ENCODE measurements at places on chromosomes 1 and 21.

DNA sequence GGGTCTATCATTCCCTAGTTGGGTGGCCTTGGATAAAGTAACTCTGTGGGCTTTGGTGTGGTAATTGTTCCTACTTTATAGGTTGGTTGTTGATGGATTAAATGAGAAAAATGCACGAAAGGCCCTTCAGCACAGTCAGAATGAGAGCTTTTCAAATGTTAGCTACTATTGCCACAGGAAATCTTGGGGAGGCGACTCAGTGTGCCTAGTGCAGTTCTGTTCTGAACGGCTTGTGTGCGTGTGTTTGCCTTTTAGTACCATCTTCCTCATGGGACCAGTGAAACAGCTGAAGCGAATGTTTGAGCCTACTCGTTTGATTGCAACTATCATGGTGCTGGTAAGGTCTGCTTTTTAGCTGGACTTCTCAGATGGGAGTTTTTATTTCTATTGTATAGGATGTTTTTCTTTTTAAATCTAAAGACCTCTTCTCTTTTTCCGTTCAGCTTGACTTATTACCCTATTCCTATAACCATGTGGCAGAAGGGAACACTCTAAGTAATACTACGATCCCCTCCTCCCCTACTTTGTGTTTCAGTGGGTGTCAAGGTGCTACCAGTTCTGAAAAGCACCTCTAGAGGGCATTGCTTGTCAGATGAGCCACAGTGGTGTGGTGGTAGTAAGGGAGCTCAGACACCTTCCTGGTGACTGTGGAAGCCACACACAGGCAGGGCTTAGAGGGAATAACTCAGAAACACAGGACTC lies 9.2 kb downstream of the SFT2D2 start:
- H3K4me3 ChIP-seq, result no peak overlapping the region
- no peak overlapping the region for H3K27ac ChIP-seq
- H3K4me1 ChIP-seq, result peaks cover 22% of the 10 kb centered on the region

GRCh38 chr21:17930093-17930492 lies 110.9 kb upstream of the C21orf91 start:
- DNase-seq, result no peak
- no peaks in the 10 kb centered on the region for H3K27me3 ChIP-seq
- no peak overlapping the region for H3K4me3 ChIP-seq
- H3K27ac ChIP-seq, result no peak overlapping the region
- peaks cover 3% of the 10 kb centered on the region for H3K4me1 ChIP-seq
- H3K36me3 ChIP-seq, result no peaks in the 10 kb centered on the region

GRCh38 chr1:81803431-81804110 lies 2.8 kb downstream of the ADGRL2 start:
- H3K4me1 ChIP-seq, result no peaks in the 10 kb centered on the region
- H3K27ac ChIP-seq, result no peak overlapping the region
- H3K36me3 ChIP-seq, result no peaks in the 10 kb centered on the region
- DNase-seq, result no peak

GRCh38 chr21:16535626-16536025 lies 805.8 kb downstream of the USP25 start:
- H3K4me3 ChIP-seq, result no peak overlapping the region
- H3K36me3 ChIP-seq, result no peaks in the 10 kb centered on the region
- H3K4me1 ChIP-seq, result no peaks in the 10 kb centered on the region

DNA sequence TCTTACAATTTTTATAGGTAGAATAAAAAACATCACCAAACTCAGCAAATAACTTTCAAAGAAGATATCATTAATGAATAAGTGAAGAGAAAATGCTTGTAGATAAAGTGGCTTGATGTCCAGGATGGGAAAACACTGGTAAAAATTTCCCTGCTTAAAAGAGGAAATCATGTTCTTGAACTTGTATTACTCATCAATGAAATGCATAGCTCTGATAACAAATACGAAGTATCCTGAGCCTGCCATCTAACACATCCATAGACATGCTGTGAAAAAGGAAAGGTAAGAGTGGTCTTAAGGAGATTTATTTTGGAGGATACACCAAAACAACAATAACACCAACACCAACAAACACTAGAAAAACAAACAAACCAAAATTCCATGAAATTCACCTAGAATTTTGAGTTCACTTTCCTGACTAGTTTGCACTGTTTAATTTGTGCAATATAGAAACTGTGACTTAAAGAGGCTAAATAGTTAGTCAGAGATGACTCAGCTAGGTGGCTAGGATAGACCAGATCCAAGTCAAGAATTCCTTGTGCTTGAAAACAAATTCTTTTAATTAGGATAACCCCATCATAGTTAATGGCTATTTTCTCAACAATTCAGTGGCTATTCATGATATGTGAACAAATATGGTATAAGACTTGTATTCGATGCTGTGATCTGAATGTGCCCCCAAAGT lies 179.8 kb upstream of the KCNK2 start:
- H3K27me3 ChIP-seq, result no peaks in the 10 kb centered on the region
- no peak overlapping the region for H3K4me3 ChIP-seq
- DNase-seq, result no peak
- H3K36me3 ChIP-seq, result no peaks in the 10 kb centered on the region

DNA sequence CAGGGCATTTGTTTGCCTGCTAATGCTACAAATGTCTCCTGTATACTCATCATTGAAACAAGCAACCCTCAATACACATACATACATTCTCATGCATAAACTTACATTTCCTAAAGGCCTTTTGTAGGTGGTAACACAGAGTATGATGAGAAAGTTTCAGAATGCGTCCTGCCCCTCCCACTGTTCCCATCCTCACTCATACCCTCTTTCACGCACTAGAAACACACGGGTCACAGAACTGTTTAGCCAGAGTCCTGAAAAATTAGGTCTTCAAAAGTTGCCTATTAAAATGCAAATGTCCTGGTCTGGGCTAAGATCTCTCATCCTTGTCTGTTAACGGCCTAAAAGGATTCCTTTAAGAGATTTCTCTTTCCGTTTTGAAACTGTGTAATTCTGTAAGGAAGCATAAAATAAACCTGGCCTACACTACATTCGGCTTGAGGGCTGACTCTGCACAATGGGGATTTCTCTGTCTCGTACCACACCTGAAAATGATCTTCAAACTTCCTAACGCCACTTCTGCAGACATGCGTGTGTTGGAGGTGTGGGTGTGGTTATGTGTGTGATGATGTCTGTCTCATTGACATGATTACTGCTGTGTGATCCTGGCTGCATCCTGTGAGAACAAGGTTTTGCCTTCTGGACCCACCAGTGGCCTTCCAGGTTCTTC lies 5.3 kb upstream of the FCER1A start:
- no peaks in the 10 kb centered on the region for H3K4me1 ChIP-seq
- DNase-seq, result no peak
- no peaks in the 10 kb centered on the region for H3K36me3 ChIP-seq
- H3K27ac ChIP-seq, result no peak overlapping the region
- H3K27me3 ChIP-seq, result no peaks in the 10 kb centered on the region

DNA sequence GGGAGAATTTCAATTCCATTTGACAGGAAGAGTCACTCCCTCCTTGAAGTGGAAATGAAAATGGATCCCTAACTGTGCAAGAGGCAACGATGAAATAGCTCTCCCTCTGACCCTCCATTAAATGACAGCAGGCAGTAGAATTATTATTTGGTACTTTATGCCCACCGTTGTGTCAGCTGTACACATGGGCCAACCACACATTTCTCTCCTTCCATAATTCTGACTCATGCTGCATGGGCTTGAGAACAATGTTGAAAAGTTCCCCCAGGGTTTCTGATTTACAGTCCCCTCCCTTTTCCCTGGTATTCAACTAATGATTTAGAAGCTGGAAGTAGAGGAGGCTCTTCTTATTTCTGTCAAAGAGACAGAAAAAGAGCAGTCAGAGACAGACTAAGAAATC lies 103.5 kb downstream of the RGS7 start:
- no peaks in the 10 kb centered on the region for H3K36me3 ChIP-seq
- no peaks in the 10 kb centered on the region for H3K27me3 ChIP-seq
- no peak overlapping the region for H3K27ac ChIP-seq
- no peak for DNase-seq

DNA sequence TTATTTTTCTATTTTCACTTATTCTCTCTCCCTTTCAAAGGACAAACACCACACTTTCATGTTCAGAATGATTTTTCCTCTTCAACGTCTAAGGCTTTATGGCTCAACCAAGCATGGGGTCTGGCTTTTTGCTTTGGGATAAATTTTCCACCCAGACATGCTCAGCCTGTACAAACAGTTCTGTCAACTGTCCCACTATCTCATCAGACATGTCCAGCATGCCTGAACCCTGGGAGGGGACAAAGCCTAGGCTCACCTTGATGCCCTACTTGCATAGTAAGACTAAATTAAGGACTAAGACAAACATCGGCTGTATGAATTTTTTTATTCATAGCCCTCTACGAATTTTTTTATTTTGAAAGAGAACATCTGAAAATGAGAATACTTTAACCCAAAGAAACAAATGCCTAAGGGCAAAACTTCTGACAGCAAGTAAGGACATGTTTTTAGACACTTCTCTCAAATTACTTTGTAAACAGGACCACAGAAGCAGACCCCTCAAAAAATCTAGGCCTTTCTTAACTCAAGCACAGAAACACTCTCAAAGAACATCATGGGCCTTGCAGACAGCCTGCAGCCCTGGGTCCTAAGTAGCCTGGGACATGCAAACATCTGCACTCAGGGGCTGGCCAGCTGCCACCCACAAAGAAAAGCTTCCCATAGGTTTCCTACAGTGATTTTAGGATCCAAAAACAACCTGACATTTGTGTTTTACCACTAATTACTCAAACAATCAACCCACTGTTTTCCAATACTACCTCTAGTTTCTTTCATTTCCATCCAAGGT lies 72.3 kb upstream of the PALMD start:
- H3K27me3 ChIP-seq, result no peaks in the 10 kb centered on the region
- DNase-seq, result no peak
- no peaks in the 10 kb centered on the region for H3K36me3 ChIP-seq
- H3K4me1 ChIP-seq, result no peaks in the 10 kb centered on the region

- H3K4me1 ChIP-seq, result peaks cover 17% of the 10 kb centered on the region
- no peak for DNase-seq
These were observed 619 bp upstream of the ZBTB8B start for GRCh38 chr1:32464191-32464715.

DNA sequence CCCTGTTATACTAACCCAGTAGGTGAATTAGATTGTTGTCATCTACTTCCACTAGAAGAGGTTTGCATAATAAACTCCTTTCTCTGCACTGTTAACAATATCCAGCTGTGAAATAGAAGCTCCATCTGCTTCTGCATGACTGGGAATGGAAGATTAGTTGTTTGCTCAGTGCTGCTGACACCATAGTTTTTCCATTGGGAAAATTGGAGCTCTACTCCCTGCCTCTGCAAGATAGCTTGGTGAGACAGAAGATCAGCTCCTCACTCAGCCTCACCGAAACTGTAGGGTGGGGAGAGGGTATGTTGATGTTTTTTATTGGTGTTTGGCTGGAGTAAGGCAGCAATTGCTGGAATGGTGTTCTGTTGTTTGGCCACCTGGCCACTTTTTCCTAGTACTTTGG lies 331.6 kb upstream of the ADAMTS5 start:
- no peak overlapping the region for H3K4me3 ChIP-seq
- DNase-seq, result no peak
- H3K36me3 ChIP-seq, result no peaks in the 10 kb centered on the region
- H3K4me1 ChIP-seq, result no peaks in the 10 kb centered on the region

GRCh38 chr1:17307946-17308345 lies at the start of gene PADI4:
Gene PADI4, plus strand, starts transcription at chr1:17308197. Its CDS starts 26 bp downstream, at chr1:17308223.
- peaks cover 2% of the 10 kb centered on the region for H3K27me3 ChIP-seq
- DNase-seq, result no peak

GRCh38 chr1:29878501-29878900 lies 642.2 kb downstream of the PTPRU start:
- no peaks in the 10 kb centered on the region for H3K4me1 ChIP-seq
- H3K27ac ChIP-seq, result no peak overlapping the region
- H3K36me3 ChIP-seq, result no peaks in the 10 kb centered on the region

DNA sequence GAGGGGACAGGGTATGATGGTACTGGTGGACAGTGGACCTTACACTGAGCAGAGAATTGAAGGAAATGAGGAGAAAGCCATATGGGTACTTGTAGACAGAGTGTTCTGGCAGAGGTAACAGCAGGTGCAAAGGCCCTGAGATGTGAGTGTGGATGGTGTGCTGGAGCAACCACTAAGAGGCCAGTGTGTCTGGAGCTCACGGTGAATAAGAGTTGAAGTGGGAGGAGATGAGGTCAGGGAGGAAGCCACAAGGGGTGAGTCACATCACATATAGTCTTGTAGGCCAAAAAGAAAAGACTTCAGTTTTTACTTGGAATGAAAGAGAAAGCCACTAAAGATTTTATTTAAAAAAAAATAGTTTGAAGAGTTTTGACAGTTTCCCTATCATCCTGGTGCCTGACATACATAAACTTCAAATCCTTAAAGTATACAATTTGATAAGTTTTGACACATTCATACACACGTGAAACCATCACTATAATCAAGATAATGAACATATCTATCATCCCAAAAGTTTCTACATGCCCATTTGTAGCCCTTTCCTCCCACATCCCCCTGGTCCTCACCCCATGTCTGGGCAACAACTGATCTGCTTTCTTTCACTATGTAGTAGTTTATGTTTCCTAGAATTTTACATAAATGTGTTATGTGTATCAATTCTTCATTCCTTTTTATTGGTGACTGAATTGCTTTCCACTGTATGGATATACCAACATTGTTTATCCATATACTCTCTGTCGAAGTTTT lies 148.4 kb downstream of the GPATCH2 start:
- no peaks in the 10 kb centered on the region for H3K4me1 ChIP-seq
- H3K27me3 ChIP-seq, result no peaks in the 10 kb centered on the region
- H3K27ac ChIP-seq, result no peak overlapping the region
- H3K4me3 ChIP-seq, result no peak overlapping the region
- DNase-seq, result no peak
- no peaks in the 10 kb centered on the region for H3K36me3 ChIP-seq

DNA sequence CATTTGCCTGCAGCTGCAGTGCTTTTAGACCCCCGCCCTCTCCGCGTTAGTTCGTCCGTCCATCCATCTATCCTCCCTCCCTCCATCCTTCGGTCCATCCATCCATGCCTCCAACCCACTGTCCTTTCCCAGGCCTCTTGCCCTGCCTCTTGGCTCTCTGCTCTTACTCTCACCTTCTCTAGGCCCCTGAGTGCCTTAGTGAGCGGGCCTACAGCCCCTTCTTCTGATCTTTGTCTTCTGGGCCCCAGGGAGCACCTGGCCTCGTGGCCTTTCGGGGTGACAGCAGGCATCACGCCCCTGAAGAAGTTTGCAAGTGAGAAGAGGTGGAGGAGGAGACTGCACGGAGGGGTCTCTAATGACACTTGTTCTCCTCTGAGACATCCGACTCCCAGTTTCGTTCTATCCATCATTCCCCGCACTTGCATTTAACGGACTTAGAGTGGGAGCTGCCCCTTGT lies 842 bp downstream of the ATXN7L2 start:
- H3K36me3 ChIP-seq, result peaks cover 10% of the 10 kb centered on the region
- peak overlapping the region; percentile 76 for H3K4me3 ChIP-seq
- peaks cover 21% of the 10 kb centered on the region for H3K4me1 ChIP-seq
- H3K27ac ChIP-seq, result no peak overlapping the region
- H3K27me3 ChIP-seq, result no peaks in the 10 kb centered on the region
- no peak for DNase-seq

- H3K4me3 ChIP-seq, result no peak overlapping the region
- H3K27ac ChIP-seq, result no peak overlapping the region
- no peaks in the 10 kb centered on the region for H3K27me3 ChIP-seq
- H3K36me3 ChIP-seq, result no peaks in the 10 kb centered on the region
- H3K4me1 ChIP-seq, result no peaks in the 10 kb centered on the region
These were observed 359.8 kb downstream of the DUSP10 start for GRCh38 chr1:221381910-221382623.

GRCh38 chr1:86335916-86336315 lies 60.2 kb downstream of the ODF2L start:
- no peak overlapping the region for H3K27ac ChIP-seq
- no peaks in the 10 kb centered on the region for H3K27me3 ChIP-seq
- H3K4me3 ChIP-seq, result no peak overlapping the region
- H3K4me1 ChIP-seq, result no peaks in the 10 kb centered on the region
- no peaks in the 10 kb centered on the region for H3K36me3 ChIP-seq

All from CD4-positive, alpha-beta T cell (primary cell).